ENCODE measurements at places on chromosomes 3 and 15.

DNA sequence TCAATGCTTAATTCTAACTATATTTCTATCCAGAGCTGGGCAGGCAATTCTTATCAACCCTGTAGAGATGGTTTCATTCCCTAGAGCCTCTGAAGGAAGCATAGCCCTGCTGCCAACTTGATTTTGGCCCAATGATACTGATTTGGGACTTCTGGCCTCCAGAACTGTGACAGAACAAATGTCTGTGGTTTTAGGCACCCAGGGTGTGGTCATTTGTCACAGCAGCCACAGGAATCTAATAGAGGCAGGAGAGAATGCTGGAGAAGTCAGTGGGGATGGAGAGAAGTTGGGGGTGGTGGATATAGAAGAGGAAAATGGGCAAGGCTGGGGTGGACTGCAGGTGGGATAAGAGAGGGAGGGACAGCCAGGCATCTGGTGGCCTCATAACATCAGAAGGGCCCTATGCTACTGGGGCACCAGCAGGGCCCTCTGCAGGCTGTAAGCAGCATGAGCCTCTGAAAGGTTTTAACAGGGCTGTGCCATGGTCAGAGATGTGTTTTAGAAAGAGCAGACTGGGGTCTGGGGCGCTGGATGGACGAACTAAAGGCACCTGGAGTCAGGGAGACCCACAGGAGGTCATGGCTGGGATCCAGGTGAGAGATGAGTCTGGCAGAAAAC, 19.8 kb downstream of the MRPS11 start:
- no peak for DNase-seq

DNA sequence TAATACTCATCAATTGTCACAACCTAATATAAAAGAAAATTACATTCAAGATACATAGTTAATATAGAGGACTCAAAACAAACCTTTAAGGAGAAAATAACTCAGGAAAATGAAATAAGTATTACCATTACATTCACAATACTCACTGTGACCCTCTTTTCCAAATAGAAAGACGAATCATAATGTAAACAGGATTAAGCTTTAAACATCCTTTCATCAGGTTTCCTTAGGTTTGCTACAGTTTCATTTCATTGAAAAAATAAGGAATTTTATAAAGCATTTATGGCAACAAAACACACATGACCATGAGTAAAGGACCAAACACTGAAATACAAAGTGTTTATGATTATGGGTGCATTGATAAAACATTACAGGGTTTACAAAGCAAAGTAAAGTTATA, 162.7 kb downstream of the ALCAM start:
- no peak for DNase-seq

GRCh38 chr15:61444585-61444984, 215.5 kb upstream of the RORA start:
- no peak for DNase-seq

DNA sequence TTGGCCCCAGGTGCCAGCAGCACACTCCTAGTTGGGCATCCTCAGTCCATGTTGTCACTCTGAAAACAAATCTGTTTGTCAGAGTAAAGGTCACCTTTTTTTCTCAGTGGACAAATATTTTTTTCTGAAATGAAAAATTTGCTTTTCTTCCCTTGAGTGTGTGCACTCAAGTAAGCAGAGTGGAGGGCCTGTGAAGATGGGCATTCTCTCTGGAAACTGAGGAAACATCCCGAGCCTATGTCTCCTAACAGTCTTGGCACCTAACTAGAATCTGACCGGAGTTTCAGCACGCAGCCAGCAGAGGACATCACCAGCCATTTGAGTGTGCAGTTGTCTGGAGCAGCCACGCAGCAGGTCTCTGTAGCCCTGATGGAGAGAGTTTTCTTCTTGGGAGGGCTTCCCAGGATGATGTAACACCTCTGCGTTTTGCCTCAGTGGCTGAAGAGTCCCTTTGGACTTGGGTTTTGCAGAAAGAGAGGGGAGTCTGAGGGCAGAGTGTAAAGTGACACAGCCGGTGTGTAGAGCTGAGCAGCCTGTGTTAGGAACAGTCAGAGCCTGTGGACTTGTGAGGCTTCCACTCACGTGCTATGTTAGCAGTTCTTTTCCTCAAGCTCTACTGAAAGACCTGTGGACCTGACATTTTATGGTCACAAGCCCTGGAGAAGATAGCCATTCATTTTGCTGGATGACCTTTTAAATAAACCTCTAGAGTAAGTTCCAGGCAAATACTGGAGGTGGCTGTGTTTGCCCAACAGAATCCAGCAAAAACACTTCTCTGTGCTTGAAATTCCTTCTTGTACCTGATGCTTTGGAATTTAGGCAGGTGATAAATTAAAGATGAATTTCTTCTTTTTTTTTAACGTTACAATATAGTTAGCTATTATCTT, 51.6 kb downstream of the ABHD2 start:
- no peak for DNase-seq

- no peak for DNase-seq
Measured at GRCh38 chr3:125326957-125327356, 48.2 kb downstream of the ZNF148 start.

DNA sequence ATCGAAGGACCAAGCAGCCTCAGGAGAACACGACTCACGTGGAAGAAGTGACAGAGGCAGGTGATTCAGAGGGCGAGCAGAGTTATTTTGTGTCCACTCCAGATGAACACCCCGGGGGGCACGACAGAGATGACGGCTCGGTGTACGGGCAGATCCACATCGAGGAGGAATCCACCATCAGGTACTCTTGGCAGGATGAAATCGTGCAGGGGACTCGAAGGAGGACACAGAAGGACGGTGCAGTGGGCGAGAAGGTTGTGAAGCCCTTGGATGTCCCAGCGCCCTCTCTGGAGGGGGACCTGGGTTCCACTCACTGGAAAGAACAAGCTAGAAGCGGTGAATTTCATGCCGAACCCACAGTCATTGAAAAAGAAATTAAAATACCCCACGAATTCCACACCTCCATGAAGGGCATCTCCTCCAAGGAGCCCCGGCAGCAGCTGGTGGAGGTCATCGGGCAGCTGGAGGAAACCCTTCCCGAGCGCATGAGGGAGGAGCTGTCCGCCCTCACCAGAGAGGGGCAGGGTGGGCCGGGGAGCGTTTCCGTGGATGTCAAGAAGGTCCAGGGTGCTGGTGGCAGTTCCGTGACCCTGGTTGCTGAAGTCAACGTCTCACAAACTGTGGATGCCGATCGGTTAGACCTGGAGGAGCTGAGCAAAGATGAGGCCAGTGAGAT, 26.0 kb downstream of the SYNM start:
- no peak for DNase-seq

- no peak for DNase-seq
Measured at GRCh38 chr3:128074851-128075521, 22.7 kb downstream of the SEC61A1 start.

GRCh38 chr3:124282751-124283651, 291.1 kb upstream of the ROPN1 start:
- no peak for DNase-seq

DNA sequence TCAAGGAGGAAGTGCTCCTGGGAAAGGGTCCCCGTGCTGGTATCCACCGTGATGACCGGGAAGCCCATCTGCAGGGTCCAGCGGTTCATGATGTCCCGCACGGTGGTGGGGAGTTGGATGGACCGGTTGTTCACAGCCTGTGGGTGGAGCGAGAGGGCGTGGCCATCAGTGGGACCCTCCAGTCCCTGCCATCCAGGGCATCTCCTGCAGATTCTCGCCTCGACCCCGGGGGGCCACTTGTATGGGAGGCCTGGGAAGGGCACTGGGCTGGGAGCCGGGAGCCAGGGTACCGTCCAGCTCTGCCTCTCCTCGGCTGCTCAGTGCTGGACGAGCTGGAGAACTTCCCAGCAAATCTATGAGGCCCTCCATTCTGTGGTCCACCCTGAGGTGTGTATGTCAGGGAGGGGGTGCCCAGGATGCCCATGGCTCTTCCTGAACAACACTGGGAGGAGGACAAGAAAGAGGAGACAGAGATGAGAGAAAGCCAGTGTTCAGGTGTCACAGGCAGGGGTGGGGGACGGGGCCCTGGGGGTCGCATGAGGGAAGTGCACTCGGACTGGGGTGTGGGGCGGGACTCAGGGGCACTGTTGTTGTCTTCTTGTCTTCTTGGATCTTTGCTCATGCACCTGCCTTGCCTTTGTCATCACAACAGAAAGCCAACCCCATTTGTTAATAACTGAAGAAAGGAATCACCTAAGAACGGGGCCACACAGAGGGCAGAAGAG, 13.0 kb downstream of the ANPEP start:
- DNase-seq: no peak

- no peak for DNase-seq
Measured at GRCh38 chr3:54710954-54711353, 216.9 kb downstream of the LRTM1 start.

- no peak for DNase-seq
Measured at GRCh38 chr3:164208821-164209220, 869.5 kb downstream of the SI start.

- DNase-seq: no peak
Measured at GRCh38 chr15:68407141-68407885, 24.6 kb downstream of the ITGA11 start.

DNA sequence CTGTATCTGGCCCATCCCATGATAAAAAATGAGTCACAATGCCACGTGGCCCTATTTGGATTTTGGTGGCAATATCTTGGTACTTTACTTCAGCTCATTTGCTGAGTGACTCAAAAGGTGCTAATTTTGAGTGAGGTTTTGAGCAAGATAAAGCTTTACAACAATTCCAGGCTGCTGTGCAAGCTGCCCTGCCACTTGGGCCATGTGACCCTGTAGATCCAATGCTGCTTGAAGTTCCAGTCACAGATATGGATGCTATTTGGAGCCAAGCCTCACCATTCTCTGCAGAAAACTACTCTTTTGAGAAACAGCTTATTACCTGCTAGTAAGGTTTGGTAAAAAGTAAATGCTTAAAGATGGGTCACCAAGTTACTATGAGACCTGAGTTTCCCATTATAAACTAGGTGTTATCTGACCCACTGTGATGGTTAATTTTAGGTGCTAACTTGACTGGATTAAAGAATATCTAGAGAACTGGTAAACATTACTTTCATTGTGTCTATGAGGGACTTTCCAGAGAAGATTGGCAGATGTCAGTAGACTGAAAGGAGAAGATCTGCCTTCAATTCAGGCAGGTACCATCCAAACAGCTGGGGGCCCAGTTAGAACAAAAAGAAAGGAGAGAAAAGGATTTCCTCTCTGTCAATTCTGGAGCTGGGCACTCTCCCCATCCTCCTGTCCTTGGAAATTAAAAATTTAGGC, 1083.9 kb downstream of the DIPK2A start:
- DNase-seq: no peak

GRCh38 chr3:65625305-65625704, 413.4 kb downstream of the MAGI1 start:
- no peak for DNase-seq

GRCh38 chr3:150300388-150300787, 107.7 kb upstream of the TSC22D2 start:
- no peak for DNase-seq

- no peak for DNase-seq
Measured at GRCh38 chr15:78453447-78453846, 15.4 kb downstream of the IREB2 start.

DNA sequence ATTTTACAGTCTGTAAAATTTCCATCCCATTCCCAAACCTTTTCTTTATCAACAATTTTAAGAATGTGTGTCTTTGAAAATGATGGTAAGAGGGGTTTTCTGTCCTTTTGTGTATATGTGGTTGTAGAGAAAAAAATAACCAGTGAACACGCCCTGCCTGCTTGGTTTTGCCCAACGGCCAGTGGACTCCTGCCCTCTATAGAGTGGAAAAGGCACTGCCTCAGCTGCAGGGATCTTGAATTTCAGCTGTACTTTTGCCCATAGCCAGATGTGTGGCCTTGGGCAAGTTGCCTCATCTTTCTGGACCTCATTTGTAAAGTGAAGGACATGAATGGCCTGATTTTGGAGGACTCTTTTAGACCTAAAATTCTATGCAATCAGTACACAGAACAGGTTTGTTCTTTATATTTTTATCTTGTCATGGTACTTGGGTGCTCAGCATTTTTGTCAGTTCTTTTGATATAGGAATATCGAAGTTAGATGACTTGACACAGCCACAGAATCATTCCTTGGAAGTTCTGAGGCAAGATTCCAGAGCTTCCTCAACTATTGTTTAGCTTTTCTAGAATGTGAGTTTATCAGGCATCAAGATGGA, 81.0 kb downstream of the CLDN11 start:
- no peak for DNase-seq

- no peak for DNase-seq
Measured at GRCh38 chr3:61750766-61751165, 189.4 kb downstream of the PTPRG start.

GRCh38 chr3:172946061-172946460, 195.0 kb downstream of the SPATA16 start:
- DNase-seq: no peak

DNA sequence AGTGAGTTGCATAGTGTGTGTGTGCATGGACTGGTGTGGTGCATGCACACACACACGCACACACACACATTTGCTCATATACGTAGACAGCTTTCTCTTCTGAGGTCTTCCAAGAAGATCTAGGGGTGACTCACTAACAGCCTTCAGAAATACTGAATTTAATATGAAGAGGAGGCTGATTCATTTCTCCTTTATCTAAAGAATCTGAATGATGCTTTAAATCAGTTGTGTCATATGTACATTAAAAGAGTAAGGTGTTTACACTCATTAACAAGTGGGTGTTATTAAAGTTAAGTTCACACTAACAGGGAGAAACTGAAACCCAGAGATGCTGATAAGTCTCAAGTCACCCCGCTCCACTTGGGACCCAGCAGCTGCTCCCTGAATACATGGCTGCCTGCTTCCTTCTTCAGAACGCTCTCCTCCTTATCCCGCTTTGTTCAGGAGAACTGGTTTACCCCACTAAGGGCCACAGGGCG, 22.0 kb downstream of the TMPRSS7 start:
- no peak for DNase-seq

- DNase-seq: no peak
Measured at GRCh38 chr3:48974076-48974864, 15.8 kb upstream of the P4HTM start.

GRCh38 chr3:194541483-194541882, 54.7 kb upstream of the ATP13A3 start:
- no peak for DNase-seq

- DNase-seq: no peak
Measured at GRCh38 chr3:112967828-112968227, 7.1 kb downstream of the CD200R1 start.

DNA sequence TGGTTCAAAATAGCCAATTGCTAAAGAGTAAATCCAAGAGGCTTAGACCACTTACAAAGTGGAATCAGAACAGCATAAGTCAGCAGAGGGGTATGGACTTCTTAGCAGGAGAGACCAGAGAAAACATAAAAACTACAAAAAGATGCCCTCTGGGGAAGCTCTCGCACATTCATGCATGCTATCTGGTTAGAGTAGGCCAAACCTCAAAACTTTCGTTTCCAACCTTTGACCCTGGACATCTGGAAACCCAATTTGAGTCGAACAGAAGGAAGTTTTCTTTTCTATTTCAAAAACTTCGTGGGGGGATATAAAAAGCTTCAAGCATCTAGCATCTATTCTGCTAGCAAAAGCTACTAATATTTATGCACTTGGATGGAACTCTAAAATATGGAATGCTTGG, 523.9 kb upstream of the AGTR1 start:
- no peak for DNase-seq

DNA sequence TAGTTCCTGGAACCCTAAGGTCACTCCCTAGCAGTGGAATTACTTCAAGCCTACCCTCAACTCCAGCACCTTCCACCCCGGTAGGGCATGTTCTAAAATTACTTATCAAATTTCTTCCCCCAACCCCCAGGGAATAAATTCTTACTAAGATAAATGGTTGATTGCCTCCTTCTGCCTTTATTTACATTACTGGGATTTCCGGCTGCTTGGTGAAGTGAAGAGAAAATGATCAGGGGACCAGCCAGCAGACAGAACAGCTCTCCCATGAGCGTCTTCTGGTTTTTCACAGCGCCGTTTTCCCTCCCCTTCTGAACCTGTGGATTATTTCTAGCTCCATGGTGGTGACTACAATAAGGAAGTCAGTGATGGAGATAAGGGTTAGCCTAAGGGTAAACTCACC, 521.5 kb upstream of the PPP2R3A start:
- DNase-seq: no peak
